ENCODE measurements at places on chromosomes 6 and 20. TPM values are rescaled to one million over a fixed set of nuclear protein-coding genes. Genes with fewer than 3 reads are reported as not detected.

GRCh38 chr6:1787894-1788293, 178.2 kb downstream of the FOXC1 start:
- DNase-seq: no peak

GRCh38 chr6:108435391-108435790, 125.3 kb upstream of the FOXO3 start:
- no peak for DNase-seq

GRCh38 chr20:16615199-16615598, 42.0 kb upstream of the KIF16B start:
- no peak for DNase-seq

GRCh38 chr6:16752206-16752866, 8.9 kb downstream of the ATXN1 start:
- no peak for DNase-seq

- no peak for DNase-seq
These were observed 329.1 kb upstream of the QKI start for GRCh38 chr6:163085426-163085825.

- no peak for DNase-seq
These were observed 27.1 kb downstream of the FOXP4 start for GRCh38 chr6:41573276-41573675.

GRCh38 chr20:23039136-23039875, 4.2 kb downstream of the SSTR4 start:
- no peak for DNase-seq

DNA sequence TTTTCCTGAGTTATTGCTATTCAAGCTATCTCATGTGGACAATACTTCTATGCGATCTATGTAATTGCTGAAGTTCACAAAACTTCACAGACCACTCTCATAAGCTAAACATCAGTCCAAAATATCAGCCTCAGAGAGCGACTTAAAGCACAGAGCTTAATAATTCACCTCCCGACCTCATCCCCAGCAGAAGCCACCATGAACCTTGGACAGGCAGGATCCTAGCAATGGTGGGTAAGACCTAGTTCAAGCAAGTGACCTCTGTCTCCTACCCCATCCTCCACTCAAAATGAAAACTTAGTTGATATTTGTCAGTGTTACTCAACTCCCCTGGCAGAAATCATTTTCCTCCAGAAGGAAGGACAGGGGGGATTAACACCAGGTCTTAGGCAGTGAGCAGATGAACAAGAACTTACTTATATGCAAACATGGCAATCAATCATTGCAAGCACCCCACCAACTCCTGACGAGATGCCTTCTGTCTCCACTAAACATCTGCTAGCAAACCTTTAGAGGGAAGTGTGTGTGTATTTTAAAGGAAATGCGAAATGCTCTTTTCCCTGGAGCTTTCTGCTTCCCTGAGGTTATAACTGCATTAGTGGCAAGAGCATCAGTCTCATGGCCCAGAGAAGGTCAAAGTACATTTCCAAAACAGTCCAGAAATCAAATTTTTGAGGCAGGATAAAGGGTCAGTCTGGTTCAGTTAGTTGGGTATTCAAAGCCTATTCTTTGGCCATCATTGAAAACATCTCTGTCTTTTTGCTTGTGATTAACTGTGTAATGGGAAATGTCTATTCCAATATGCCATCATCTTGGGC, 90.0 kb downstream of the SLC22A23 start:
- no peak for DNase-seq

The AVP gene
- 0.38 TPM for total RNA-seq

The POPDC3 gene
- 56.9 TPM for total RNA-seq

- DNase-seq: no peak
These were observed 370.1 kb downstream of the CD83 start for GRCh38 chr6:14487625-14488024.

The TNF gene
- 0.47 TPM for total RNA-seq

The SPAG4 gene
- total RNA-seq: 2.3 TPM

The PKIB gene
- total RNA-seq: 0.30 TPM

The BANF2 gene
- total RNA-seq: not detected

GRCh38 chr6:104710543-104711335, 149.0 kb downstream of the HACE1 start:
- no peak for DNase-seq

GRCh38 chr6:52532457-52532856, 44.4 kb downstream of the TRAM2 start:
- DNase-seq: no peak

The RIMS4 gene
- total RNA-seq: 0.11 TPM

DNA sequence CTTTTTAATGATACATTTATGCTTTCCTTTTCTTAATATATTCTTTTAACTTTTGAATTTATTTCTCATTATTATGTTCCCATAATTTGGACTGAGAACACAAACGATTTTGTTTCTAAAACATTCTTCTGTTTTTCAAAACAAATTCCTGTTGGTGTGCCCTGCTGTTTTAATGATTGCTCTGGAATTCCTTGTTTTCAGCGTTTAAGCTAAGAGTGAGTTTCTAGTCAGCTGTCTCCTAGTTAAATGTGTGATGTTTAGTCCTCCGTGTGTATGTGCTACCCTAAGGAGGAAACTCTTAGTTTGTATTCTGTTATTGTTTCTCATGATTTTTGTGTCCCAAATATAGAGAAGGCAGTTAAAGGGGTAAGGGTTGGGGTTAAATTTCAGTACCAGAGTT, 306.1 kb upstream of the RGS17 start:
- no peak for DNase-seq

The C20orf204 gene
- total RNA-seq: 0.55 TPM

The CNR1 gene
- 0.66 TPM for total RNA-seq

DNA sequence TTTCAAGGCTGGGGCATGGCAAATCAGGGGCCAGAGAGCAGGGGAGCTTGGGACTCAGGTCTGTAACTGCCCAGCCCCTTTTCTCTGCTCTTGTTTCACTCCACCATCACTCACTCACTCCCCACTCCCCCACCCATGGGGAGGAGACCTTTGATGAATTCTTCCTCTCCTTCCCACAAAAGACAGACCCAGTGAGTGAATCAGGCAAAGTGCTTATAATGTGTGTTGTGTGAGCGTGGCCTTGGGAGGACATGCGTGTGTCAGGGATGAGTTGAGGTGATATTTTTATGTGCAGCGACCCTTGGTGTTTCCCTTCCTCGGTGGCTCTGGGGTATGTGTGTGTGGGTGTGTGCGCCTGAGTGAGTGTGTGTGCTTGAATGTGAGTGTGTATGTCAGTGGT, 1.0 kb upstream of the CUL9 start:
- DNase-seq: no peak
